Dermis microvascular lymphatic vessel endothelial cell (primary cell): ENCODE measurements at places on chromosomes 4 and X.

GRCh38 chr4:38919494-38919893 is 51.9 kb downstream of the FAM114A1 start:
- DNase-seq: no peak

DNA sequence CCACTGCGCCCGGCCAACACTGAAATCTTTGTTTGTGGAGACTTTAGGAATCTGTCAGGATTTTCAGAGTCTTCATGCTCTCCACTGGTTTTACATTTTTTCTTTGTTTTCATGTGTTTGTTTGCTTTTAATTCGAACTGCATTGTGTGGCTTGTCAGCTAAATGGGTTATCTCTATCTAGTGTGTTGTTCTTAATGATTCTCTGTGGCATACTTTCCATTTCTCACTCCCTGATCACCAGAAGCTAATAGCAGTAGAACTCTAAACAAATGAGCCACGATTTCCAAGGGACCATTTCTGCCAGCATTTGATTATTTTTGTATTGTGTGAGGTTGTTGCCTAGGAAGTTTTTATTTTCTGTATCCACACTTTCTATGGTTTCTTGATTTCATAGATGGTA is 352.4 kb downstream of the CAMK2D start:
- no peak for DNase-seq

- DNase-seq: peak; percentile 1
Measured at GRCh38 chr4:86685401-86685800, 91.3 kb downstream of the PTPN13 start.

DNA sequence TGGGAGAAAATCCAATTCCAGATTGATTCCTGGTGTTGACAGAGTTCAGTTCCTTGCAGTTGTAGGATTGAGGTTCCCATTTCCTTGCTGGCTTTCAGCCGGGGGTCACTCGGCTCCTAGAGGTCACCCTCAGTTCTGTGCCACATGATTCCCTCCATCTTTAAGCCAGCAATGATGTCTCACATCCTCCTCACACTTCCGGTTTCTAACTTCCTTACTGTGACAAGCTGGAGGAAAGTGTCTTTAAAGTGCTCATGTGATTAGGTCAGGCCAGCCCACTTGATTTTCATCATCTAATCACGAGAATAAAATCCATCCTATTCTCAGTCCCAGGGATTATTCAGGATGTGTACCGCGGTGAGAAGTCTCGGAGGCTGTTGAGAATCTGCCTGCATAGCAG is 19.4 kb upstream of the SMIM31 start:
- DNase-seq: no peak

GRCh38 chr4:15550491-15550890 is 80.8 kb downstream of the CC2D2A start:
- DNase-seq: no peak

DNA sequence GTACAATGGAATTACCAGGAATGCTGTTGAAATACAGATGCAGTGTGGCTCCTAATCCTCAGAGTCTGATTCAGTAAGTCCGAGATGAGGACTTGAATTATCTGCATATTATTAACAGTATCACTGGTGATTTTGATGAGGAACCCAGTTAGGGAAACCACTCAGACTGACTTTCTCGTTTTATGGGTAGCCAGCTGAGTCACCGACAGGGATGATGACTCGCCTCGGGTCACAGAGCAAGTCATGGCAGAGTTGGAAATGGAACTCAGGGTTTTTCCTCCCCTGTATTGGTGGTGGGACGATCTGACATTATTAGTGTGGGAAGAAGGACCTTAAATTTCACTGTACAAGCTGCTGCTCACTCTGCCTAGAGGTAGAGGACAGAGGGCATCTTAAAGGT is 51.3 kb downstream of the RTL9 start:
- DNase-seq: no peak

DNA sequence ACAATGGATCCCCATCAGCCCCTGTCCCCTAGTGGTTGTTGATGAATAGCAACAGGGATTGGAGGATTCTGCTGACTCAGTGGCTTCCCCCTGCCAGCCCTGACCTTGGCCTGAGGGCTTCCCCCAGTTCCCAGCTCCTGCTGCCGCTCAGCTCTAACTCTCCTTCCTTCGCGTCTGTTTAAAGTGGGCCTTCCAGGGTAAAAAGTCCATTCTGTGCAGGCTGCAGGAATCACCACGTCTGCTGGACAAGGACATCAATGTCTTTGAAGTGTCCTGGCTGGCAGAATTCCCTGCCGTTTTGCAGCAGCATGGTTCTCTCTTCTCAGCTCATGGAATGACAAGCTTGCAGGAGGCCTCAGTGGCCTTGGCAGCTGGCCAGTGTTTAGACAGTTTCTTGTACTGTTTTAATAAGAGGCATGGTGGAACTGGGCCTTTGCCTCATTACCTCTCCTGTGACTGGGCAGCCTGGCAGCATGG is 152.5 kb upstream of the STX18 start:
- DNase-seq: peak; percentile 7

DNA sequence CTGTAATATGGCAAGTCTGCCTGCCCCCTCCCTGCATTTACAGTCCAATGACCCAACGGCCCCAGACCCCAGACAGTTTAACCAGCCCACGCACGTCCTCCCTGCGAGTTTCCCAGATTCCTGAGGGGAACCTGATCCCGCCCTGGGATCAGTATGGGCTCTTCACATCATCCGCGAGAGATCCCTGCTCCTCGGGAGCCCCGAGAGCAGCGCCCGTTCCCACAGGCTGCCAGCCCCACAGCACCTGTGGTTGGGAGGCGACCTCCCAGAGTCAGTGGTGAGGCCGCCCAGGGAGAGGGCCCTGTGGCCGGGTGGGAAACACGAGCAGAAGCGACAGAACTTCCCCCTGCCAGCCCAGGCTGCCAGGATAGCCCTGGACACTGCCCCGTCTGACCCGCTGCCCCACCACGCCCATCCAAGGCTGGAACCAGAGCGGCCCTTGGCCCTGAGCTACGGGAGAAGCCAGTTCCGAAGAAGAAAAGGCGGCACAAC is 32.8 kb downstream of the TSC22D3 start:
- DNase-seq: no peak

DNA sequence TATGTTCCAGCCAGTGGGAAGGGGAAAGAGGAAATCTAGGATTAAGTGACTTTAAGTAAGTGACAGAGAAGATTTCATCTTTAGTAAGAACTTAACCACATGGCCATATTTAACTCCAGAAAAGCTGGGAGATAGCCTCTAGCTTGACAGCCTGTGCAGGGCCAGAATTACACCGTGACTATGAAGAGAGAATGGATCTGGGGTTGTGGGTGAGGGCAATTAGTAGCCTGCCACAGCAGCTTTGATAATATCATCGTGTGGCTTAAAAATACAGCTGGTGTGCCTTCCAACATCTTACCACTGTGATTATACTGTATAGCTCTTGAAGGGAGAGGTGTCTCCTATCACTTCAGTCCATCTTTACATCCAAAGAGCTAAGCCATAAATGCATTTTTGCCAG is 57.6 kb upstream of the TBC1D9 start:
- no peak for DNase-seq

DNA sequence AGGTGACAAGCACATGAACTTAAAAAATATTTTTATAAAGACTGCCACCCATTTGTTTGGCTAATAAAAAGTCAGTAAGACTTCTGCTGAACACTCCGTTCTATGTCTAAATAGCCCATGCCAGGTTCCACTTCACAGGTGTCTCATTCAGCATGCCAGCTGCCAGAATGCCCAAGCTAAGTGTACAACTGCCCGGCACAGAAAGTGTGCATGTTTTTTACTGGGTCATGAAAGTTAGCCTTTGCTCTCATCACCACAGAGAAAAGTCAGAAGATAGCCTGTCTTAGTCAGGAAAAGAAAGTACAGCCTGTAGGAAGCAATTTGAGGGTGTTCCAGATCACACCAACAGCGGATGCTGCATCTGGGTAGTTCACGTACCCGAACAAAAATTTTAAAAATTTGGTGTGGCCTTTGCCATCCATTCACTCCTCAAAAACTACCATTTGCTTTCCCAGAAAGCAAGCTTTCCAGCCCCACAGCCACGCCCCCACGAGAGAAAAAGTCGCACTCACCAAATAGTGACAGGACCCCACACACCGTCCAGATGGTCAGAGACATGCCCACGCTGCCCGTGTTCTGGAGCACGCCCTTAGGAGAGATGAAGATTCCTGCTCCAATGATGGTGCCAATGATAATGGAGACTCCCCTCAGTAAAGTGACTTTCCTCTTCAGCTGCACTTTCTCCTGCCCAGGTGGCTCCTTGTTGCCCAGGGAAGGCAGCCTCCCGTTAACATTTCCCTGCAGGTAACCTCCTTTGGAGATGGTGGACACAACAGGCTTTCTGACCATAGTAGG is 671 bp downstream of the SLC7A11 start:
- DNase-seq: no peak

DNA sequence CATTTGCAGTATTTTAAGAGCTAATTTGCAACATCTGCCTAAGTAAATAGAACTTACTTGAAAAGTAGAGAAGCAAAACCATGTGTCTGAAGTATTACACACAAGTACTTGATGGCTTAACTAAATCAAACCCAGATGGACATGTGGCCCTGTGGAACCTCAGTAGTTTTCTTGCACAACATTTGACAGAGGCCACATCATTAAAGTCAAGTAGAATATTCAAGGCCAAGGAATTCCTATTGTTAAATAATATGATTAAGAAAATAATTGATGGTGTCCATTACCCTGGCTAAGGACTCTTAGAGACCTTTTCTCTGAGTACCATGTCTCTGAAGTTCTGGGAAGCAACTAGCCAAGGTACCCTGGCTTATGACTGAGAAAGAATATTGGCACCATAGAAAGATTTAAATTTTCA is 135.4 kb upstream of the OTUD4 start:
- DNase-seq: no peak

DNA sequence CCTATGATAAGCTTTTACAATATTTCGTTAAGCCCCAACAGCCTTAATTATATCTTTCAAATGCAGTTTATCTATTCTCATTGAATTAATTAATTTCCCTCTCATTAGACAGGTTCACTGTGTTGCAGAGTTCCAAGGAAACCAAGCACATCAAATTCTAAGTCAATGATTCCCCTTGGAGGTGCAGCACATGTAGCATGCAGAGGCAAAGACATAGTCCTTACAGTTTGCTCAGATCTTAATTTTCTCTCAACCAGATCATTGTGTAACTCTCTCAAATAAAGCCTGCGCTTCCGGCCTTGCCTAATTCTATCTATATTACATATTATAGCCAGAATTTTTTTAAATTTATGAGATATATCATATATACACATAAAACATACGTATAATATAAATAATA is 205.4 kb downstream of the GRIA2 start:
- no peak for DNase-seq

- DNase-seq: peak; percentile 27
Measured at GRCh38 chr4:121822796-121823504, 733 bp downstream of the CCNA2 start.

DNA sequence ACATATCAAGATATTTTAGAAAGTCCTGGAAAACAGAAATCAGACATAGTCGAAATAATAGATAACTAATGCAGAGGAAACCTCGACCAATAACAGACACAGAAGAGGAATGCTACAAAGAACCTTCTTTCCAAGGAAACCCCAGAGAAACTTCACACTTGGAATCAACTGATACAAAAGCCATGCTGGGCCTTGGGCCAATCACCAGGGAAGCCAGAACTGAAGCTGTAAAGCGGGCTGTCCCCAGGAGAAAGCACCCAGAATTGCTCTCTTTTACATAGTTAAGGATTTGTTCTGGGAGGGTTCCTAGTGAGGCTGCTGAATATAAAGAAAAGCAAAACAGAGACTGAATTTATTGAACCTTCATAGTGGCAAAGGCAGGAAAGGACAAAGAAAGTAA is 100.5 kb downstream of the PRDM5 start:
- DNase-seq: no peak

GRCh38 chr4:124389591-124389990 is 322.9 kb downstream of the ANKRD50 start:
- DNase-seq: no peak

DNA sequence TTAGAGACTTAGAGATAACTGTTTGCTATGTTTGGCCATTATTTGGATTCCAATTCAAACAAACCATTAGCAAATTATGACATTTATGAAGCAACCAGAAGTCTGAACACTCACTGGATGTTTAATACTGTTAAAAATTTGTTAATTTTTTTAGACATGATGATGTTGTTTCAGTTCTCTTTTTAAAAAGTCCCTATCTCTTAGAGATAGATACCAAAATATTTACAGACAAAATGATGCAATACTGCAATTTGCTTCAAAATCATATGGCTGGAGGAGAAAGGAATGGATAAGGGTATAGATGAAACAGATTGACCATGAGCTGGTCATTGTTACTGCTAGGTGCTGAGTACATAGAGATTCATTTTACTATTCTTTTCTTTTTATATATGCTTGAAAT is 534.6 kb downstream of the BCOR start:
- no peak for DNase-seq

- no peak for DNase-seq
Measured at GRCh38 chr4:63316633-63317032, 1092.6 kb downstream of the TECRL start.

DNA sequence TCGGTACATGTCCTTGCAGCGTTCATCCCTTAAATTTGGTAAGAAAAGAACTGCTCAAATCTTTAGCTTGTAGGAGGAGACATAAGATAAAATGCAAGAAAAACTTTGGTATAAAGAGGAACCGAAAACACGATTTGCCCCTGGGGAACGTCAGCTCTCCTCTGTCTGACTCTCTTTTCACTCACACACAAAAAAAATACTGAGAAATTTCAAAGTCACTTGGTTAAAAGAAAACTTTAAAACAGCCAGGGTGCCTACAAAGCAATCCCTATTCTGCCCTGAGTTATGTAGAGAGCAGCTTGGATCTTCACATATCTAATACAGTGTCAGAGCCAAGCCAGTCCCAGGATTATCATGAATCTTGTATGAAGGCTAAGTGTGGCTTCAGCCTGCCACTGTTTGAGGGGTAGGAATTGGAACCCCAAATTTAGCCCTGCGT is 248.5 kb upstream of the CXXC4 start:
- no peak for DNase-seq

- DNase-seq: no peak
Measured at GRCh38 chr4:8398347-8398746, 42.2 kb downstream of the ACOX3 start.

DNA sequence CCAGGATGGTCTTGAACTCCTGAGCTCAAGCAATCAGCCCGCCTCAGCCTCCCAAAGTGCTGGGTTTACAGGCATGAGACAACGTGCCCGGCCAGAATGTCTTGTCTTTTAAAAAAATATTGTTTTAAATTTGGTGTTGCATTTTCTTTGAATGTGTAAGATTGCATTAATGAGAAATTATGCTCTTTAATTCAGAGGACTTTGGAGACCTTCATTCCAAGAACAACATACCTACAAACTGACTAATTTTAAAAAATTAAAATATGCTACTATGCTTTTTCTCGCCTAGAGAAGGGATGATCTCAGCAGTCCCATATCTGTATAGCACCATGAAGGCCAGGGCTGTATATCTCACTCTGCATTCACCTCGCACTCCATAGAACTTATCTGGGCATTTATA is 204.3 kb upstream of the SLC7A11 start:
- DNase-seq: no peak

GRCh38 chr4:27720010-27720766 is 859.5 kb downstream of the STIM2 start:
- DNase-seq: no peak

DNA sequence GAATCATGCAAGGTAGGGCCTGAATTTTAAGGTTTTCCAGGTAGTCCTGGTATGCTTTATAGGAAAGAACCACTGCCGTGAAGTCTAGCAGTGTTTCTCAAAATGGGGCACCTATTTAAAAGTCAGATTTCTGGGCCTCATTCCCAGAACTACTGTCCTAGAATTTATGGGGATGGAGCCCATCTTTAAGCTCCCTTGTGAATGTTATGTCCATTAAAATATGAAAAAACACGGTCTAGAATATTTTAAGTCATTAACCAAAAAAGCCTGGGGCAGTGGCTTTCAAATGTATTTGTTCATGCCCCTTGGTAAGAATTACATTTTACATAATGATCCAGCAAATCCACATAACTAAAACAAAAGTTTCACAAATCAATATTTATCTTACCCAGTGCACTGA is 35.4 kb downstream of the GK start:
- no peak for DNase-seq
